PC-3 (cell line): ENCODE measurements at places on chromosomes 3 and 15. TPM values are rescaled to one million over a fixed set of nuclear protein-coding genes. Genes with fewer than 3 reads are reported as not detected.

FBXO40 gene
- not detected in 2 replicates for total RNA-seq

LRRN1 gene
- not detected in 2 replicates for total RNA-seq

- no peaks in the 10 kb centered on the region for H3K27me3 ChIP-seq
- H3K36me3 ChIP-seq: no peaks in the 10 kb centered on the region
- no peak overlapping the region for H3K4me3 ChIP-seq
- DNase-seq: no peak
- no peak overlapping the region for H3K27ac ChIP-seq
- no peaks in the 10 kb centered on the region for H3K4me1 ChIP-seq
These were observed 182.1 kb downstream of the CLSTN2 start for GRCh38 chr3:140117096-140117526.

DNA sequence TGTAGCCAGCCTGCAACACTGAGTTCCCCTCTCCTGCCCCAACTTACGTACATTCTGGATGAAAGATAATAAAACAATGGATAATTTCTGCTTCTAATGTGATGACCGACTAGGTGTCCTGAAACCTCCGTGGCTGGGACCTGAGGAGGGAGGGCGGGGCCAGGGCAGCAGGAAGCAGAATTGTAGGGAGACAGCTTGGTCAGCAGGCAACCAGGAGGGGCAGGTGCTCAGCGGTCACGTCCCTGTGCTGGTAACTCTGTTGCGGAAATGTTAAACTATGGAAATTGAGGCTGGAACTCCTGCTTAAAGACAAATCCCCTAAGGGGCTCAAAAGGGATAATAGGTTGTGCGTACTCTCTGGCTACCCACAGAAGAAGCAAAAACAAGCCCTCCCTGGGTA lies 30.4 kb downstream of the SLC6A20 start:
- H3K4me3 ChIP-seq: no peak overlapping the region
- H3K27me3 ChIP-seq: no peaks in the 10 kb centered on the region
- 0 out of 2 replicates have a peak, but pooled peaks cover 7% of the 10 kb centered on the region for H3K4me1 ChIP-seq

- H3K27me3 ChIP-seq: no peaks in the 10 kb centered on the region
- no peak overlapping the region for H3K4me3 ChIP-seq
- peaks cover 4% of the 10 kb centered on the region; the same call in 1 of the 2 replicates for H3K4me1 ChIP-seq
- no peaks in the 10 kb centered on the region for H3K36me3 ChIP-seq
These were observed 2.3 kb downstream of the GRIP2 start for GRCh38 chr3:14537590-14538450.

DNA sequence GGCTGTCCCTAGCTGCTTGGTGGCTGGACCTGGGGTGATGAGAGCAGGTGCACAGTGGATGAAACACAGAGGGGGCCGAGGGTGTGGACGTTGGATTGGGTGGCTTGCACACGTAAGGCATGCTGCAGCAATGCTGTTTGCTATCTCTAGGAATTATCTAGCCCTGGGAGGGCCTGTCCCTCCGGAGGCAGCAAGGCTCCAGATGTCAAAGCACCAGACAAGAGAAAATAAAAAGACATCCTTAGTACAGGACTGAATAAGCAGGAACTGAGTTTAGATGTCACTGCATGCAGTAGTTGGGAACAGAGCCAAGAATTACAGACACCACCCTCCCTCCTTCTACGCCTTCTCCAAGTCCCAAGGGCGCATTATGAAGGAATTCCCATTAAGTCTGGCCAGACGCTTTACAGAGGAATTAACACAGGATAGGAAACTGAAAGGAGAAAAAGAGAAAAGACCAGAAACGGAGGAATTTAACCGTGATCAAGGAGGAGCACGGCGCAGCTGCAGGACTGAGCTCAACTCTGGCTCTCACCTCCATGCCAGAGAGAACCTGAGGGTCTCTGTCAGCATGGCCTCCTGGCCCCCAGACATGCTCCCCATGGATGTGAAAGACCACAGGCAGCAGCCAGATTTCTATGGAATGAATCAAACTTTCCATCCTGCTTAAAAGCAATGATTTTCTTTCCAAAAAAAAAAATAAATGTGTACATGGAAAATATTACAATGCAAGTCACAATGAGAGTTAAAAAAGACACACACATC lies 13.8 kb downstream of the ATP10A start:
- H3K36me3 ChIP-seq: no peaks in the 10 kb centered on the region
- DNase-seq: peak; percentile 24
- peaks cover 16% of the 10 kb centered on the region for H3K4me1 ChIP-seq
- H3K27me3 ChIP-seq: no peaks in the 10 kb centered on the region
- H3K27ac ChIP-seq: peak overlapping the region; percentile 78; the same call in 1 of the 2 replicates

GRCh38 chr3:56845505-56845904 lies 43.8 kb upstream of the ARHGEF3 start:
- no peaks in the 10 kb centered on the region for H3K27me3 ChIP-seq
- H3K27ac ChIP-seq: no peak overlapping the region
- H3K36me3 ChIP-seq: no peaks in the 10 kb centered on the region
- H3K4me3 ChIP-seq: no peak overlapping the region

GRCh38 chr15:51250217-51251011 lies 88.0 kb downstream of the CYP19A1 start:
- peaks cover 9% of the 10 kb centered on the region; the same call in 1 of the 2 replicates for H3K27me3 ChIP-seq
- H3K27ac ChIP-seq: no peak overlapping the region
- no peaks in the 10 kb centered on the region for H3K36me3 ChIP-seq
- no peak for DNase-seq

DNA sequence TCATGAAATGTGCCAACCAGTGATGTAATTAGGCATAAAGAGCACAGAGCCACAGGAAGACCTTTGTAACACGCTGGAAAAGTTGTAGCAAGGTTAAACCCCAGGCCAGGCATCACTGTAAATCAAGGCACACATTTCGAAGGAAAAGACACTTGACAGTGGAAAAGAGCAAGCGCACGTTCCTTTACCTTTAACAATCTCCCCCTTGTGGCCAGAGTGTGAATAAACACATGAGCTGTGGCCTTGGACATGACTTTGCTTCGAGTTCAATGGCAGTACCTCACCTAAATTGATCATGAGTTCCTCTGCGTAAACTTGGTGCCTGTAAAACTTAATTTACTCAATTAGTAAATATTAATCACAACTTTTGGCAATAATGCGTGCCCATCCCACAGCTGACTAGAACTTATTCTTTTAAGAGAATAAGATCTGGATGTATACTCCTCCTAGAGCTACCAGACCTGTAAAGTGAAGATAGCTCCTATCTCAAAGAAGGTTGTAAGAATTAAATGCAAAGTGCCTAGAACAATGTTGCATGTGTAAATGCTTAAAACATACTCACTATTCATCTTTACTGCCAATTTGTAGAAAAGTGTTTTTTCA lies 757.0 kb upstream of the NECTIN3 start:
- no peaks in the 10 kb centered on the region for H3K27me3 ChIP-seq
- H3K4me3 ChIP-seq: no peak overlapping the region
- DNase-seq: peak; percentile 88
- H3K36me3 ChIP-seq: no peaks in the 10 kb centered on the region
- peaks cover 10% of the 10 kb centered on the region for H3K4me1 ChIP-seq

- no peaks in the 10 kb centered on the region for H3K36me3 ChIP-seq
- H3K27me3 ChIP-seq: no peaks in the 10 kb centered on the region
- DNase-seq: no peak
- H3K4me1 ChIP-seq: 0 out of 2 replicates have a peak, but pooled peaks cover 6% of the 10 kb centered on the region
These were observed 5.2 kb upstream of the HHATL start for GRCh38 chr3:42707620-42708355.

GRCh38 chr3:149243540-149243939 lies 21.9 kb upstream of the CP start:
- H3K27ac ChIP-seq: no peak overlapping the region
- no peak for DNase-seq
- H3K4me3 ChIP-seq: no peak overlapping the region
- no peaks in the 10 kb centered on the region for H3K36me3 ChIP-seq
- no peaks in the 10 kb centered on the region for H3K27me3 ChIP-seq
- H3K4me1 ChIP-seq: peaks cover 33% of the 10 kb centered on the region
